Smooth muscle cell of bladder (primary cell): ENCODE measurements at places on chromosomes 3 and 15. TPM values are rescaled to one million over a fixed set of nuclear protein-coding genes. Genes with fewer than 3 reads are reported as not detected.

The SAMD7 gene
- total RNA-seq = not detected in 2 replicates

The IMPG2 gene
- total RNA-seq = 0.14 and 0.18 TPM in 2 replicates

The DET1 gene
- total RNA-seq = 4.8 and 5.7 TPM in 2 replicates

The GRM7 gene
- under 0.01 TPM in 1 of 2 replicates, not detected in the other for total RNA-seq

The ZNF385D gene
- 0.09 and 0.14 TPM in 2 replicates for total RNA-seq
